ENCODE measurements at places on chromosomes 13 and 19.

GRCh38 chr19:12015015-12015752, 20.3 kb downstream of the ZNF433 start:
- DNase-seq, result no peak

GRCh38 chr19:13881692-13882418, 4.9 kb downstream of the NANOS3 start:
- no peak for DNase-seq

DNA sequence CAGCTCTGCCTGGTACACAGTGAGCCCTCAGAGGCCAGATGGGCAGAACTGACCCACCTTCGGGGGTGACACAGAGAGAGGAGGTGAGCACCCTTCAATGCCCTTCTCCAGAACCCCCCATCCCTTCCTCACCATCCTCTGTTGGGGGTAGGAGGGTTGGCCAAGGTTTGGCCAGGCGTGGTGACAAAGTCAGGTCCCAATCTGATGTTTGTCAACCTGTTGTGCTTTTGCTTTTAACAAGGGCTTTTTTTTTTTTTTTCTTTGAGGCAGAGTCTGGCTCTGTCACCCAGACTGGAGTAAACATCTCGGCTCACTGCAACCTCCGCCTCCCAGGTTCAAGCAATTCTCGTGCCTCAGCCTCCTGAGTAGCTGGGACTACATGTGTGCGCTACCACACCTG, 7.3 kb downstream of the PTGIR start:
- no peak for DNase-seq

DNA sequence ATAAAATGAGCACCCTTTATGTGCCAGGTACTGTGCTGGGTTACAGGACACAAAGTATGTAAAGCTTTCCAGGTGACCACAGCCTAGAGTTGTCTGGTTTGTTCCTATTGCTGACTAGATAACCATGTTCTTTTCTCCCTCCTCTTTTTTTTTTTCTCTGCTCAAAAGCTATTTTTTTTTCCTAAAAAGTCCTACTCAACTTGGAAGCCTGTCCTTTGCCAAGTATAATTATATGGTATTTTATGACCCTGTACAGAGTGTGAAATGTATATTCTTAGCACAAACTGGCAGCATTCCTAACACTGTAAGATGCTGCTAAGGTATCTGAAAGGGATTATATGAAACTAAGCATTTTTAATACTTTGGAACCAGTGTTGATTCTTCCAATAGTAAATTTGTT, 171.0 kb downstream of the GPC6 start:
- no peak for DNase-seq

DNA sequence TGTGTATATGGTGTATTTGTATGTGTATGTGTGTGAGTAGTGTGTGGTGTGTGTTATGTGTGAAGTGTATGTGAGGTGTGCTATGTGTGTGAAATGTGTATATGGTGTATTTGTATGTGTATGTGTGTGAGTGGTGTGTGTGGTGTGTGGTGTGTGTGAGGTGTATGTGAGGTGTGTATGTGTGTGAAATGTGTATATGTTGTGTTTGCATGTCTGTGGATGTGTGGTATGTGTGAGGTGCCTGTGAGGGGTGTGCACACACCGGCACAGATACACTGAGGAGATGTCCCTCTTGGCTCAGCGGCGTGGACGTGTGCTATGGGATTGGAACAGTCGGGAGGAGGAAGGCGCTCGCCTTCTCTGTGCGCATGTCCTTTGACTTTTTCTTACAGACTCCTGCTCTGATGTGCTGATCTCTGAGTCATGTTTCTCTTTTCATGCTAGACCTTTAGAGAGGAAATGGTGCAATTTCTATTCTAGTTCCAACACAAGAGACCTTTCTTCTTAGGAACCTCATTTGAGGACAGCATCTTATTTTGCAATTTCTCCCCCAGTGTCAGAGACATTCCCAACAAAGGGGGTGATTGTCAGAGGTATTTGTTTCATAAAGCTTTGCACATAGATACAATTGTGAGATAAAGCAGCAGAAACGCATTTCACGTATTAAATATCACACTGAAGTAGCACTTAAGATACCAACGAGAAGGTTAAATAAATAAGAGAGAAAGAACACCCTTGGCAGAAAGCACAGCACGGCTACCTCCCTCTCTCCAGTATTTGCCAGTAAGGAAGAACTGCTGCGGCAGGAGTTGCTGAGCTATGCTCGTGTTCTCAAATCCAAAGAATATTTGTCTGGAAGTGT, 11.3 kb upstream of the TNFRSF19 start:
- no peak for DNase-seq

DNA sequence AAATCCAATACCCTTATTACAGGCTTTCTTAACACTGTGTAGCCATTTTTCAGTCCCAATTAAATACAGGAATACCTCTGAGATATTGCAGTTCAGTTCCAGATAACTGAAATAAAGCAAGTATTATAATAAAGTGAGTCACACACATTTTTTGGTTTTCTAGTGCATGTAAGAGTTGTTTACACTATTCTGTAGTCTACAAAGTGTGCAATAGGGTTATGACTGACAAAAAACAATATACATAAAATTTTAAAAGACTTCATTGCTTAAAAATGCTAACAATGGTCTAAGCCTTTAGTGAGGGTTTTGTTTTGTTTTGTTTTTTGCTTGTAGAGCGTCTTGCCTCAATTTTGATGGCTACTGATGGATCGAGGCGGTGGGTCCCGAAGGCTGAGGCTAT, 434.4 kb upstream of the NBEA start:
- no peak for DNase-seq

DNA sequence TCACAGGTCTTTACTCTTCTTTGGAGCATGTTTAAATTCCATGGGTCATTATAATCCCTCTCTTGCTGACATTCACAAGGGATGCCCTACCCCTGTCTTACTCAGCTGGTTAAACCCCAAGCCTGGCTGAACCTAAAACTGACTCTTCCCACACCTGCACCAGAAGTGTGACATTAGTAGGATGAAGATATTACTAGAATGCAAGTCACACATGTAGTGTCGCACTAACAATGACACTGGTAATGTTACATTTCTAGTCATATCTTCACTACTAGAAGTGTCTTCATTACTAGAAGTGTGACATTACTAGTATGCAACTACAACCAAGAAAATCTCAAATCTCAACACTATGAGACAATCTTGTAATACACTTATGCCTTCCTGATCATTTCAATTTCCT, 14.2 kb downstream of the ZAR1L start:
- DNase-seq, result no peak

DNA sequence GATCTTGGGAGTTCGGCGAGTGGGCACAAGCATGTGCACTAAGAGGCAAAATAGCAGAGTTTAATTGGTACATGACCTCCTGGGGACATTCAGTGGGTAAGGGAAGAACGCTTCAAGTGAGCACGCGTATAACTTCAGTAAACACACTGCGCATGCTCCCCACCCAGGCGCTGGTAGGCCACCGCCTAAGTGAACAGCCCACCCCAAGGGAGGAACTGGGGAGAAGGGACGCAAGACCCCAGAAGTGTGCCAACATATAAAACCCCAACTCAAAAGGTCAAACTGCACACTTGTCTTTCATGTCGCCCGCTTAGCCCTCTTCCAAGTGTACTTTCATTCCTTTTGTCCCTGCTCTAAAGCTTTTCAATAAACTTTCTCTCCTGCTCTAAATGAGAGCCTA, 10.5 kb upstream of the NTN5 start:
- DNase-seq, result peak; percentile 26

- no peak for DNase-seq
These were observed 23.7 kb upstream of the GPR18 start for GRCh38 chr13:99281811-99282263.

GRCh38 chr13:109384491-109385241, 401.7 kb downstream of the IRS2 start:
- no peak for DNase-seq

GRCh38 chr13:77437267-77437666, 98.2 kb upstream of the SCEL start:
- DNase-seq, result no peak

GRCh38 chr19:58395220-58395978, at the start of gene RNF225:
TSS of gene RNF225 (plus strand) at chr19:58395656. CDS start at chr19:58396090, 434 bp downstream.
- no peak for DNase-seq

DNA sequence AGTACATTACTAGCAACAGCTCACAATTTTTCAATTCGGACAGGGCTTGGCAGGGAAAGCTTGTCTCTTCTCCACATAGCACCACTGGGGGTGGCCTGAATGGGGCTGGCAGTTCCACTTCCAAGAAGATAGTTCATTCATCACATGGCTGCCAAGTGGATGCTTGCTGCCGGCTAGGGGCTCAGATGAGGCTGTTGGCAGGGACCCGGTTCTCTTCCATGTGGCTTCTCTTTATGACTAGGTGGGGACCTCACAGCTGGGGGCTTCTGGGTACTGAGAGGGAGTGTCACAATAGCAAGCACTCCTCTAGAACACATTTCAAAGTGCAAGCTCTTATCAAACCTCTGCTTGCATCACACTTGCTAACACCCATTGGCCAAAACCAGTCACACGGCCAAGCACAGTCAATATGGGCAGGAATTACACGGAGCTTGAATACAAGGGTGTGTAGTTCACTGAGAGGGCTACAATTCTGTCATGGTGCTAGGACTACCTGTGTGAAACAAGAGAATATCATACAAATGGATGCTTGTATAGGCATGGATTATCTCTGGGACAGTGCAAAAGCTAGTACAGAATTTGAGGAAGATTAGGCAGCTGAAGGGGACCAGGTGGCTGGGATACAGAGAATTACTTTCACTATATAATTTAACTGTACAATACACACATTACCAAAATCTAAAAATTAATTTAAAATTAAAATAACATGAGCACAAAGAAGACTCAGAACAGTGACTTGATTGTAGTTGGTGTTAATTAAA, 32.3 kb downstream of the ATP7B start:
- DNase-seq, result no peak

GRCh38 chr13:32073180-32073864, 41.7 kb downstream of the FRY start:
- no peak for DNase-seq

GRCh38 chr13:41454170-41454569, 3.2 kb upstream of the RGCC start:
- no peak for DNase-seq

DNA sequence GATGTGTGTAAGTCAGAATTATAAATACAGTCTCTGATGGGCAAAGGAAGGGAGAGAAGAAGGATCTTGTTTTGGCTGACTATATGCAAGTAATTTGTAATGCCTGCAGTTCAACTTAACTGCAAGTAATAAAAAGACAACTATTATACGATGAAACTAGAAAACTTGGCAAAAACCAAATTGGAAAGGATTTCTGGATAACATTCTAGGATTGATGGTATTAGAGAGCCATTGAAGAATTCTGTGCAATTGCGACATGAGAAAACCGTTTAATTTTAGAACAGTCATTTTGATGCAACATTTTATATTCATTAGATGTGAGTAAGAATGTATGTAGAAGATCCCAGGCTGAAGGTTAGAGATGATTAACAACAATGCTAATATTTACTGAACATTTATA, 1334.1 kb downstream of the EFNB2 start:
- no peak for DNase-seq

- DNase-seq, result no peak
These were observed 27.7 kb downstream of the TMTC4 start for GRCh38 chr13:100646871-100647270.

DNA sequence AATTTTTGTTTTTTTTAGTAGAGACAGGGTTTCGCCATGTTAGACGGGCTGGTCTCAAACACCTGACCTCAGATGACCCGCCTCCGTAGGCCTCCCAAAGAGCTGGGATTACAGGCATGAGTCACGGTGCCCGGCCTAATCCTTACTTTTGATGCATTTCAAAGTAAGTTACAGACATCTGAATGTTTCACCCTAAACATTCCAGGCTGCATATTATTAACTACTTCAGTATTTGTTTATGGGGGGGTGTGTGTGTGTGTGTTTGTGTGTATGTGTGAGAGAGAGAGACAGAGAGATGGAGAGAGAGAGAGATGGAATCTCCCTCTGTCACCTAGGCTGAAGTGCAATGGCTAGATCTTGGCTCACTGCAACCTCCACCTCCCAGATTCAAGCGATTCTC, 13.1 kb downstream of the SULT2B1 start:
- no peak for DNase-seq

- DNase-seq, result no peak
These were observed 38.8 kb downstream of the FGF9 start for GRCh38 chr13:21709697-21710096.

DNA sequence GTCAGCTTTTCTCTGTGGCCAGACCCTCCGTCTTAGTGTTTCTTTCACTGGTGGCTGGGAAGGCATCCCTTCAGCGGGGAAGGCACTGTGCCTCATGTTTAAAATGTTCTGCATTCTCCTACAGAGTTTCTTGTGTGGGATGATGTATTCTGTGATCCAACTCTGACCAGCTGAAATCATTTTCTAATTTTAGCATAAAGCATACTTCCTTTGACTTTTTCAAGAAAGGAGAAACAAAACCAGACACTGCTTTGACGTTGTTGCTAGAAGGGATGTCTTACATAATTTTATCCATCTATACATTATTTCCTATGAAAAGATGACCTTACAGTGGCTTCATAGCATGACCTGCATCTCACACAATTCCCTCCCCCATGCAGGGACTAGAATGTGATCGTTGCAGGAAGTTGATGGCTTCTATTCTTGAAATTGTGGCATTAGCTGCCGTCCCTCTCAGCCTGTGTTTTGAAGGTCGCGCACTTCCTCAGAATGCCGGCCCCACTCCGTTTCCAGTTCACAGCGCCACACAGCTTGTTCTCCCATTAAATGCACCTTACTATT, 38.6 kb upstream of the TEX29 start:
- DNase-seq, result peak; percentile 38

DNA sequence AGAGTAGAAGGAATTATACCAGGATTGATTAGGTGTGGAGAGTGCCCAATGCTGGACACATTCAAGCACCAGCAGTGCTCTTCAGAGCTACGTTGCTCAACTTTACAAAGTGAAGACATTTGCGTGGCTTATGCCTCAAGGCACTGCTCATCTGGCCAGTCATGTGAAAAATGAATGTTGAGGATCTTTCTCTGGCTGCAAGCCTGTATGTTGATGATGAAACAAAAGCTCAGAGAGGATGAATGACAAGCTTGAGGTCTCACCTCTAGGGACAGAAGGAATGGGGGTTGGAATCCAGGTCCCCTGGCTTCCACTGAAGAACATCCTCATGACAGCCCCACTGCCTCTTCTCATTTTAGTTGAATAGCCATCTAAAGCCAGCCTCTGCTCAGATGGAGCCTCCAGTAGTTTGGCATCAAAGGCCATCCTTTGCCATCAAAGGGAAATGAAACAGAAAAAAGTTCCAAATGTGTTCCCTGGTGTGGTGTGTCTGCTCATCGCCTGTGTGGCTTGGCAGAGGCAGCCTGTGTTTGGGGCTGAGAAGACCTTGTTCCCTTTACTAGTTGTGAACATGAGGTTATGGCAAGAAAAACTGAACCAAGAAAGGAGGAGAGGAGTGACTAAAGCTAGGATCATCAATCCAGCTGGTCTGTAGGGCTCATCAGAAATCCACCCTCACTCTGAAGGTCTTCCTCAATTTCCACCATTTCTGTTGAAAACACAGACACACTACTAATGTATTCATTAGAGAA, 114.0 kb upstream of the KL start:
- no peak for DNase-seq

All from forelimb muscle (tissue), 1 donor.